ENCODE measurements at places on chromosomes 5 and 9. TPM values are rescaled to one million over a fixed set of nuclear protein-coding genes. Genes with fewer than 3 reads are reported as not detected.

Gene C5orf58
- total RNA-seq, result not detected

Gene SLC1A1
- total RNA-seq, result not detected

Gene GADD45G
- not detected for total RNA-seq

Gene ADRA1B
- 0.11 TPM for total RNA-seq

Gene WHRN
- total RNA-seq, result 2.8 TPM

Gene FAM78A
- total RNA-seq, result 0.32 TPM

Gene SPATA31A3
- not detected for total RNA-seq
